ENCODE measurements at places on chromosomes 5 and 9.

DNA sequence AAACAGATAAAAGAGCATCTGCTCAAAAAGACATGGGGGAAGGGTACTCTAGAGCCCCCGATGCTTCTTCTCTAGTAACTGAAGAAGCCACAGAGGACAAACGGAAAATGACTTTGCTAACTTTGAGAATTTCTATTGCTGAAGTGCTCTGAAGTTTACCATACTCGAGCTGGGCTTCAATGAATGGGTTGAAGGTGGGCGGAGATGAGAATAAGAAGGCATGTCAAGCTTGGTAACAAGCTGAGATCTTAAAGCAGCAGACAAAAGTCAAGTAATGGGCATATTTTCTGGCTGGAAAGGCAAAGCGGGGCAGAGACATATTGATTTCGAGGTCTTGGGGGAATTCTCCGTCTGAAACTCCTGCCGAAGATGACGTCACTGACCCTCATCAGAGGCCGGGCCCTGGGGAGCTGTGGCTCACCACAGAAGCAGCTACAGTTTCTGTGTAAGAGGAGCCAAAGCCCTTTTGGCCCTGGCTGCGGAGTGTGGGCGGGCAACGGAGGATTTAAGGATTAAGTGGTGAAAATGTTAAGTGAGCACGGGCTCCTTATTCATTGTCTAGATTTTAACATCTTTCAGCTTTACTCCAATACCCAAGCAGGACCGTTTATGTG is 115.8 kb upstream of the SLIT3 start:
- DNase-seq: no peak

DNA sequence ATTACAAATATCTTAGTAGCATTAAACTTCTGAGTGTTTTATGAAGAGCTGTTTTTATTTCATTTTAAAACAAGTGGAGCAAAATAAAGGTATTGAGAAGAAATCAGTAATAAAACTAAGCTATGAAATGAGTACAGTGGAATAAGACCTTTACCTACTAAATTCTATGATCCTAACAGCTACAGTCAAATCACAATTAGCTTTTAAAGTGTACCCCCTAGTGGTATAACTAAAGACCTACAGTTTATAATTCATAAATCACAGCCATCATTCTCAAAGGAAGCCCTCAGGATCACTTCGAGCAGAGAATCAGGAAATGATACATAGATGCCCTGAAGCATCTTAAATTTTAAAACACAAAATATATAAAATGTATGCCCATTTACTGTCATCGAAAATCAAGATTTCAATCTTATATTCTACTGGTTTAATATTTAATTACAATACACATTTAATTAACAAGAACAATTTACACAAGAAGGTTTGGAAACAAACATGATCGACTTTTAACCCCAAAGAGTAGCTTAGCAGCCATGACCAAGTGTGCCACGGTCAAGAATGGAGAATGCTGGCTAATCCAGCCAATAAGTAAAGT is 12.3 kb downstream of the CCNH start:
- DNase-seq: no peak

- DNase-seq: no peak
Measured at GRCh38 chr5:178323961-178324360, 91.4 kb upstream of the PHYKPL start.

- no peak for DNase-seq
Measured at GRCh38 chr5:168039039-168039438, 252.4 kb upstream of the WWC1 start.

DNA sequence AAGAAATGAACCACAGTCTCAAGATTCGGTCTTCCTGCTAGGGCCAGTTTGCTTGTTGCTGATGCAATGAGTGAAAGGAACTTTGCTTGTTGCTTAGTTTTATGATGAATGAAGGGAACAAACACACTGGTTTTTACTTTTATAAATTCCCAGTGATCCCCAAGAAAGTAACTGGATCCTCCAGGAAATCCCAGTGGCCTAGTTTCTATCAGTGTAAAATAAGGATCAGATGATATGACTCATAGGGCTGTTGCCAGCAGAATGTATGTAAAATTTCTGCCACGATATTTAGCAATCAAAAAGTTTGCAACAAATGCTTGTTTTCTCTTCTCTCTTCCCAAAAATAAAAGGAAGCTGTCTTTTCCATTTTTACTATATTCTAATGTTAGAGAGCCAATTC is 160.1 kb upstream of the CDKN2B start:
- no peak for DNase-seq

DNA sequence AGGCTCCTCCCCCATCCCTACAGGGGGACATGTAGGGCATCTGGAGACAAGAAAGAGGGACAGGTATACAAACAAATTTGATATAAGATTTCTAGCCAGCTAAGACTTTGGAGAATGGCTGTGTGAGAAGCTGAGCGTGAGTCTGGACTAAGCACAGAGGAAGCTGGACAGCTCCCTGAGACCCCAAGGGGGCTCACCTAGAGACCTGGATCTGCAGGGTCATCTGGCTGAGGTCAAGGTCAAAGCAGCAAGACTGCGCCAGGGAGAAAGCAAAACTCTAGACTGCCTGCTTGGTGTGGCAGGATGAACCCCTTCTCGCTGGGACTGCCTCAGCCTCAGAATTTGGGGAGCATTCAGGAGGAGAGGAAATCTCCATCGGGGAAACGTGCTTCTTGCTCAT is 8.0 kb upstream of the GSN start:
- DNase-seq: no peak
